Cardiac atrium fibroblast (primary cell): ENCODE measurements at places on chromosomes 3 and 15. TPM values are rescaled to one million over a fixed set of nuclear protein-coding genes. Genes with fewer than 3 reads are reported as not detected.

The PLA1A gene
- not detected in 2 replicates for total RNA-seq

The THOC7 gene
- total RNA-seq: 43.9 and 52.2 TPM in 2 replicates

The GOLGA8Q gene
- total RNA-seq: 1.6 TPM in 1 of 2 replicates, not detected in the other

The ADAMTS7 gene
- 16.8 and 19.9 TPM in 2 replicates for total RNA-seq
